Activated CD4-positive, alpha-beta T cell treated with anti-CD3 and anti-CD28 coated beads for 36 hours (primary cell): ENCODE measurements at places on chromosomes 7 and 10.

- no peak for DNase-seq
These were observed 31.9 kb downstream of the DLD start for GRCh38 chr7:107922886-107923285.

- DNase-seq: no peak
These were observed 17.7 kb upstream of the TTYH3 start for GRCh38 chr7:2613931-2614600.

DNA sequence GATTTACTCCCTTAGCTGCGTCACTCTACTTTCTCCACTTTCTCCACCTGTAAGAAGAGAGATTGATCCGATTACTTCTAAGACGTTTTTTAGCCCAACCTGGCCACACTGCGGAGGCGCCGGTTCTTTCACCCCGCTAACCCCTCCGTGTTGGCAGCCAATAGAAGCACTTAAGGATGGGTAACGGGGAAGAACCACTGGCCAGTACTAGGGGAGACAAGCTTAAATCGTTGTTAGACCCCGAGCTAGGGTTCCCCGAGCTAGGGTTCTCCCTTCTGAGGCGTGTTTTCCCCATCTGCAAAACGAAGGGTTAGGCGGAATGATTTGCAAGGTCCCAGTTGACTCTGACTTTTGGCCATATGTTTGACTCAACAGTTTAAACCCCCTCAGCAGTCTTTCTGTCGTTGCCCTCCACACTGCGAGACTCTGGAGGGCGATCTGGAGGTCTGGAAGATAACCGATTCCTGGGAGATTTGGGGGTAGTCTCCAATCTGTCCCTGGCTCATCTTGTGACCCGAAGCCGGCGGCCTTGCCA is 644 bp downstream of the UMAD1 start:
- DNase-seq: no peak

DNA sequence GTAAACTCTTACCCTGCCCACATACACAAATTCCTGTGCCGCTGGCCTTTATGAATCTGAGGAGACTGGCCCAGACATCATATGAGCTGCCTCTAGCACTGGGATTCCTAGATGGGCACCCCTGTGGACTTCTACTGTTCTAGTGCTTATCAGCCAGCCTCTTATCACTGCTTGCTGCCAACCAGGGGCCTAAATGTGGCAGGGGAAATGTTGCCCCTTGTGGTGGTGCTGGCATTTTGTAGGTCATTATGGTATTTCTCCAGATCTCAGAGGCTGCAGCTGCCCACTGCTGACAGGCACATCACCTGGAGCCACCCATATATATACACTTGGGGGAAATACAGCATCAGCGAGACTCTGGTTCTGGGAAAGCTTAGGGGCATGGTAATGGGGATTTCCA is 5.4 kb downstream of the SFR1 start:
- peak; percentile 37 for DNase-seq

DNA sequence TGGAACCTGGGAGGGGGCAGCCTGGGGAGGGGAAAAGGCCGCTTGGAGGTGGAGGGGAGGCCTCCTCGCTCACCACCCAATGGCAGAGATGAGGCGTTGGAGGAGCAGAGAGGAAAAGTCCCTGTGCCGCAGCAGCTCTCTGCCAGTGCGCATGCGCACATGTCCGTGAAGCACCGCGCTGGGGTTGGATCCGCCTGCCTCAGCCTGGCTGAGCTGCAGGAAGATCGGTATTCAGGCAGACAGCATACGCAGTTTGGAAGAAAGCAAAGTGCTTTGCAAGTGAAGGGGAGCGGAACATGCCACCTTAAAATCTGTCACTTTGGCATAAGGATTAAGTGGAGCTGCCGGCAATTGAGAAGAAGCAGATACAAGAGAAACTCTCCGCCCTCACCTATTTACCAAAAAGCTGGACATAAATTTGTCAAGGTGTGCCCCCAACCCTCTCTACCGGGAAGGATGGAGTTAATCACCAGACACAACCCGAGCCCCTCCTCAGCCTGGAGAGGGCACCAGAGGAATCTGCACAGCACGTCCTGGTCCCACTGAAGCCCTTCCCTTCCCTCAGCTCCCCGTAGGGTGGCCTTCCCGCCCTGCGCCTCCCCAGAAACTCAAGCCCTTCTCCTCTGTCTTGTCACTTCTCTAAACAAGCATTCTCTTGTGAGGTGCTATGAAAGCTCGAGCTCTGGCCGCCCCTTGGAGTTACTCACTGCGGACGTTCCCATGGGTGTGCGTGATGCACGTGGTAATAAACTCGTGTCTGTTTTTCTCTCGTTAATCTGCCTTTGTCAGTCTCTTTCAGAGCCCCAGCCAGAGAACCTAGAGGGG is 32.2 kb upstream of the TMEM72 start:
- peak; percentile 87 for DNase-seq

DNA sequence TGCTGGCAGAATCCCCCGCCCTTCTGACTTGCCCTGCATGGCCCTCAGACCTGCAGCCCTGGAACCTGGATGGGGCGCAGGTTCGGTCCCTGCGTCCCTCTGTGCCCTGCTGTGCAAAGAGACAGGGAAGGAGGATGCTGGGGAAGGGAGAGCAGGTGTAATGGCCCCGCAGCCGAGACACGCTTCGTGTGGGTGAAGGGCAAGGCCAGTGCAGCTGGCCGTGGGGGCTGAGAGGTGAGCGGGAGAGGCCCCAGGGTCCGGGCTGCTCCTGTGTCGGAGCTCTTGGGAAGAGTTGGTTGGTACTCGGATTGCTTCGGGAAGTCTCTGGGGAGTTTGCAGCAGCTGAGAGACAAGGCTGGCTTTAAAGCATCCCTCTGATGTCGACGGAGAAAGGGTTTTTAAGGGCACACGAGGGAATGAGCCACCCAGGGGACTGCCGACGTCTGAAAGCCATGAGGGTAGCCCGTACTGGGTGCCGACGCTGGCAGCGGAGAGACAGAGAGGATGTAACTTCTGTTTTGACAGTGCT is 6.5 kb downstream of the ELFN1 start:
- DNase-seq: no peak

DNA sequence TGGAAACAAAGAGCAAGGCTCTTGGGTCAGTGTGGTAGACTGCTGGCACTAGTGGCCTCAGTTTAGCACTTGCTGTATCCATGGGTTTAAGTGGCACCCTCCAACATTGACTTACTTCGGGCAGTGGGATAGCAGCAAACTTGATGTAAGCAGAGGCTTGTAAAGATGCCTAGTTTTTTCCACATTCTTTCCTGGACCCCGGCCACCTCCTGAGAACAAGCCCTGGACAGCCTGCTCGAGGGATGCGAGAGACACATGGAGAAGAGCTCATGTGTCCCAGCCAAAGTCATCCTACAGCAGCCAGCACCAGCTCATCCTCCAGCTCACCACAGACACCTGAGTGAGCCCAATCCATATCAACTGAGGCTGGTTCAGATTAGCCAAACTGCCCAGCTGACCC is 142.7 kb upstream of the PCBD1 start:
- no peak for DNase-seq

GRCh38 chr10:97567891-97568290 is 4.7 kb upstream of the ANKRD2 start:
- DNase-seq: no peak

DNA sequence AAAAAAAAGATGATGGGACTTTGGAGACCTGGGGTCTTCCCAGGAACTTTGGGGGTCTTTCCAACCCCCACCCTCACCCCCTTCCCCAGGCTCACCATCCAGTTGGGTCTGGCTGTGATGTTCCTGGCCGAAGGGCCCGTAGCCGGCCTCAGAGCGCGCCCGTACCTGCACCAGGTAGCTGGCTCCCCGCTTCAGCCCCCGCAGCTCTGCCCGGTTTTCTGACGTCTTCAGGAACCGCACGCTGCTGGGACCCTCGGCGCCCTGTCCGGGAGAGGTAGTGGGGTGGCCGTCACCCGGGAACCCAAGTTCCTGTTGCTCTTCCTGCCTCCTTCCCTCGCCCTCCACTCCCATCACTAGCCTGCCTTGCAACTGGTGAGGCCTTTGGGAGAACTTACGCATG is 10.2 kb downstream of the EPHB4 start:
- DNase-seq: no peak

- DNase-seq: no peak
These were observed 132.3 kb upstream of the MKI67 start for GRCh38 chr10:128258421-128258976.

GRCh38 chr7:25835197-25835596 is 316.8 kb upstream of the NFE2L3 start:
- DNase-seq: no peak

DNA sequence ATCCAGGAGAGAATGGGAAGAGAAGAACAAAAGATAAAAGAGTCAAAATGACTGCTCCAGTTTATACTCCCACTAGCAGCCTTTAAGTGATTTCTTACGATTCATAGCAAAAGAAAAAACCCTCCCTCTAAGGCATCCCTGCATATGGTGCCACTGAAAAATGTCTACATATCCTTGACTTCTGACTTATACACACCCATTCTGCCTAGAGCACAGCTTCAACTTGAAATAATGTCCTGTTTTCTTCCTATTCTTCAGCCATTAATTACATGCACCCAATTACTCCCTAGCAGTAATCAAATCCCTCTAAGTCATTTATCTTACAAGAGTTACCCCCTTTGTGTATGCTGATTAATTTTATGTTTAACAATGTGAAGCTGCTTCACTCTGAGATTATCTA is 393.5 kb downstream of the HTR7 start:
- DNase-seq: no peak

- DNase-seq: peak; percentile 58
These were observed 877 bp upstream of the NOD1 start for GRCh38 chr7:30479202-30480120.

- no peak for DNase-seq
These were observed 12.1 kb upstream of the MAGI2 start for GRCh38 chr7:79465551-79465950.

DNA sequence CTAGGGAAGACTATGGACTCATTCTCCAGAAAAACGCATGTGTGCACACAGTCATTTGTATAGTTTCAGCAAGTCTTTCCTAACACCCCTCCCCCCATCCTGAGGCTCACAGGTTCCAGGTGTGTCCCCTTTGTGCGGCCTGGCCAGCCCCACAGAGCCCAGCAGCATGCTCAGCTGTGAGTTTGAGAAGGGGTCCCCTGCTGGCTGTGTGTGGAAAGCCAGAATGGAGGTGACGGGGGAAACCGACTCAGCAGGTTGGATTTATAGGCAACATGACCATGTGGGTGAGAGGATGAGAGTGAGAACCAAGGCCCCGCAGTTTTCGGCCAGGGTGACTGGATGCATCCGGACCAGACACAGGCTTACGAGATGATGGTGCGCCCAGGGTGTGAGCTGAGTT is 9.9 kb downstream of the PTPRE start:
- no peak for DNase-seq

- no peak for DNase-seq
These were observed 507.1 kb upstream of the C7orf33 start for GRCh38 chr7:148083448-148083847.

DNA sequence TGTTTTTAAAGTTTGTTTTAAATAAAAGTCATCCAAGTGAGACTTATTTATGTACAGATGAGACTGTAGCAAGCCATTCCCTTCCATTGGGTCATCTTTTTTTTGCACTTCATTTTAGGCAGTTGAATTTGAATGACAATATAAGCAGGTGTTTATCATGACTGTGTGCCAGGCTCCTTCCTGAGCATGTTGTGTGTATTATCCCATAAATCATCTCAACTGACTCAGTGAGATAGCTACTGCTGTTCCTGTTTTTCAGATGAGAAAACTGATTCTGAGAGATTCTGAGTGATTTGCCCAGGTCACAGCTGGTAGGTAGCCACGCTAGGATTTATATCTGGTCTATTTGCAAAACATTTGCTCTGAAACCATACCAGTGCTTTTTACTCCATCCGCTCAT is 11.7 kb downstream of the TMEM254 start:
- no peak for DNase-seq

DNA sequence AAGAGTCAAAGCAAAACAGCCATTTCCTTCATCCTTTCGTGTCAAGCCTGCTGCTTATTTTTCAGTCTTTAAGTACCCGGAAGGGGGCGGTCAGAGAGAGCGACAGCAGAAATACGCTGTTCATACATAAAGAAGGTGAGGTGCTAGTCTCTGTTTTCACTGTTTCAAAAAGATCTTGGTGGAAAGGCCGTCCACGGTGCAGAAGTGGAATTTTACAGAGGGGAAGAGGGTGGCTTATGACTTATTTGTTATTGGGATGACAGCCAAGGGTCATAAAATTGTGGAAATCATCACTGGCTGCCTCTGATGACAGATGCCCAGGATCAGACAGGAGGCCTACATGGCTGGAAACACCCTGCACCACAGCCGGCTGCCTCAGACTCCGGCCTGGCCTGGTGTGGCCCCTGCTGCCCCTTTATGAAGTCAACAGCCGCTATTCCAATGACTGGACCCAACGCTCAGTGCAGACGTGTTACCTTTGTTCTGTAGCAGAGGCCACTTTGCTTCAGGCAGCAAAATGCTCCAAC is 57.0 kb downstream of the HIPK2 start:
- peak; percentile 42 for DNase-seq

- no peak for DNase-seq
These were observed 47.9 kb downstream of the PWWP2B start for GRCh38 chr10:132444877-132445351.

- DNase-seq: no peak
These were observed 119.9 kb downstream of the CCNY start for GRCh38 chr10:35456153-35456720.

DNA sequence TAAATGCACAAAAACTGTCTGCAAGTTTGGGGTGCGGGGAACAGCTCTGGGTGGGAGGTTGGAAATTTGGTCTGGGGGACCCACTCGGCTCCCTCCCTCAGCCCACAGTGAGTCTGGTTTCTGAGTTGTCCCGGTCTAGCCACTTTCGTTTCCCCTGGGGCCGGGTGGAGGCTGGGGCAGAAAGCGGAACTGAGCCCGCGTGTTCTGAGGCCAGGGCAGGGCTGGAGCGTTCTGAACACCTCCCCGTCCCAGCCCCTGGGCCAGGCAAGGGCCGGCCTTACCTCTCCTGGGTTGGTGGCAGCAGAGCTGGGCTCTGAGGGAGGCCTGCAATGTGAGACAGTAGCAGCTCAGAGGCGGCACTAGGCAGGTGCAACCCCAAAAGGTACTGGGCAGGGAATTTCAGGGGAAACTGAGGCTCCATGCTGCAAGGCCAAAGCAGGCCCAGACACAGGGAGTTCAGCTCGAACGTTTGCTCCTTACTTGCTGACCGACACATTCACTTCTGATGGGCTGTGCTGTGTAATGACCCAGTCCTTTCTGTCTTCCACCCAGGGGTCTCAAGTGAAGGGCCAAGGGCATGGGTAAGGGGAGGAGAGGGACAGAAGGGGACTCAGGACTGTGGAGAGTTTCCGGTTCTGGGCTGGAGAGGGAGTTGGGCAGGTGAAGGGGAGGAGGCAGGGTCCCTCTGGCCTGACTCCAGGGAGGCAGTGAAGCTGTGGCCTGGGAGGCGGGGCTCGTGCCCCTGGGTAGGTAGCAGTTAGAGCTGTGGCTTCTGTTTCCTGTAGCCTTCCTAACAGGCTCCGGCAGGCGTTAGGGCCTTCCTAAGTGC is 3.0 kb downstream of the IRF5 start:
- DNase-seq: peak; percentile 33

- DNase-seq: no peak
These were observed 102.3 kb upstream of the ARHGAP21 start for GRCh38 chr10:24826009-24826408.

GRCh38 chr7:158923928-158924511 is 67.7 kb downstream of the DYNC2I1 start:
- no peak for DNase-seq

- peak; percentile 62 for DNase-seq
These were observed 131.9 kb downstream of the CALCR start for GRCh38 chr7:93442478-93443224.

- DNase-seq: no peak
These were observed 6.9 kb downstream of the HNRNPA2B1 start for GRCh38 chr7:26193432-26194207.
